ENCODE measurements at places on chromosomes 4 and X. TPM values are rescaled to one million over a fixed set of nuclear protein-coding genes. Genes with fewer than 3 reads are reported as not detected.

DNA sequence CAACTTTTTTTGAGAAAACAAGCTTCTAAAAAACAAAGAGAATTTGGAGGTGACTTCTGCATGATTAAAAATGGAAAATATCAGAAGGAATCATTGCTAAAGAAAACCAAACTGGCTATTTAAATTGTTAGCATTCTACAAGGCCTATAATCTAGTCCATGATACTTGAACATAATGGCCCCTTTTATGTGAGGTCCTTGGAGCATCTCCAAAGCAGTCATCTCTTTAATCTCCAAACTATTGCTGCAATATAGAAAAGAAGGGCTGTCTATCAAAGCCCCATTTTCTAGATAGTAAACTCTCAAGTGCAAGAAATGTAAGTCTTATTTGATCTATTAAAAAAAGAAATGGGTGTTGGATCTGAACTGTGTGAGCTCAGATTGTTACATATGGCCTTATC, 615.1 kb downstream of the CENPC start:
- H3K4me1 ChIP-seq = no peaks in the 10 kb centered on the region
- H3K27ac ChIP-seq = no peak overlapping the region
- no peak overlapping the region for H3K4me3 ChIP-seq
- H3K27me3 ChIP-seq = no peaks in the 10 kb centered on the region
- no peak for DNase-seq

DNA sequence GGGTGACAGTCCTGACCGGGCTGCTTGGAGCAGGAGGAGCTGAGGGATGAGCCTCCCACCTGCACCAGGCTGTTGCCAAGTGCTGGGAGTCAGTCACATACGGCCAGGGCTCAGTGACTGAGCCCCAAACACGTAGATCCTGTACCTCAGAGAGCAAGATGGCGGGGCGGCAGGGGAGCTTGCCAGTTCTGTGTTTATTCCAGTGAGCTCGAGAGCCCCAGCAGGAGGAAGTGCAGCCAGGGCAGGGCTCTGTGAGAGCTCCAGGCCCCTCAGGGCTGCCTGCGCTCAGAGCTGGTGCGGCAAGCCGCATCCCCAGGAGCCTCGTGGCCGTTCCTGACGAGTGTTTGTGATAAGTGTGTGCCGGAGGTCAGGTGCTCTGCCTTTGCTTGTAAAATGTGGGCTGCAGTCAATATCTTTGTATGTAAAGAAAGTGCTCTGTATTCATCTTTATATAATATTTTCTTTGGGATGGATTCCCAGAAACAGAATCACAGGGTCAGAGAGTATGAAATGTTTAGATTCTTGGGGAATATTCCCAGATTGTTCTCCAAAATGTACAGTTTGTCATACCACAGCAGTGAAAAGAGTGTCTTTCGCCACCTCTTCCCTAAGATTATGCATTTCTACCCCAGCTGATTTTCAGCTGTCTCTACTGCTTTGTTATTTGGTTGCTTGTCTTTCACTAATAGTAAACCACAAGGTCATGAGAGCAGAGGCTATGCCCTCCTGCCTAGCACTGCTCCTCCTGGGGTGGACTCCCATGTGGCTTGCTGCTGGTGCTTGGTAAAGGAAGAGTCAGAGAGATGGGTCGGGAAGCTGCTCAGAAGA, 50.3 kb downstream of the NELFA start:
- H3K27ac ChIP-seq = no peak overlapping the region
- H3K27me3 ChIP-seq = no peaks in the 10 kb centered on the region
- H3K4me3 ChIP-seq = no peak overlapping the region
- H3K36me3 ChIP-seq = peaks cover 74% of the 10 kb centered on the region
- no peak for DNase-seq

GRCh38 chrX:69093960-69094871, 71.0 kb downstream of the PJA1 start:
- H3K27ac ChIP-seq = no peak overlapping the region
- H3K4me3 ChIP-seq = no peak overlapping the region
- H3K27me3 ChIP-seq = no peaks in the 10 kb centered on the region
- DNase-seq = peak; percentile 49

GRCh38 chrX:47191331-47191730, 2.3 kb upstream of the UBA1 start:
- no peaks in the 10 kb centered on the region for H3K27me3 ChIP-seq
- H3K36me3 ChIP-seq = peaks cover 11% of the 10 kb centered on the region
- peak overlapping the region; percentile 84 for H3K4me3 ChIP-seq
- peaks cover 38% of the 10 kb centered on the region for H3K4me1 ChIP-seq
- peak overlapping the region; percentile 93 for H3K27ac ChIP-seq

Gene ENPP6
- 6.9 TPM for total RNA-seq

DNA sequence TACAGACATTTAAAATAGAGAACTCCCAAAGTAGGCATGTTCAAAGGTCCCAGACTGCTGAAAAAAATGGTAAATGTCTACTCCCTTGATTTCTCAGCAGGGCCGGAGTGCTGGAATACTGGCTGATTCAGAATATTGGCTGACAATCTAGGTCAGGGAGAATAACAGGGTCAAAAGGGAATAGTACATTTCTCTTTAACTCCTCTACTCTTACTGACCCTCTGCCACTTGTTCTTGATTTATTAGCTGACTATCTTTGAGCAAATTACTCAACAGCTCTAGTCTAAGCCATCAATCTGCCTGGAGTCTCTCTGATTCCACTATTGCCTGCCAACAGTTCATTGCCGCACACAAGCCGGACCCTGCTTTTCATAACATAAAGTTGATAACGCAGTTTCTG, 19.7 kb upstream of the NWD2 start:
- no peaks in the 10 kb centered on the region for H3K36me3 ChIP-seq
- H3K27ac ChIP-seq = no peak overlapping the region
- no peak overlapping the region for H3K4me3 ChIP-seq
- no peaks in the 10 kb centered on the region for H3K27me3 ChIP-seq

DNA sequence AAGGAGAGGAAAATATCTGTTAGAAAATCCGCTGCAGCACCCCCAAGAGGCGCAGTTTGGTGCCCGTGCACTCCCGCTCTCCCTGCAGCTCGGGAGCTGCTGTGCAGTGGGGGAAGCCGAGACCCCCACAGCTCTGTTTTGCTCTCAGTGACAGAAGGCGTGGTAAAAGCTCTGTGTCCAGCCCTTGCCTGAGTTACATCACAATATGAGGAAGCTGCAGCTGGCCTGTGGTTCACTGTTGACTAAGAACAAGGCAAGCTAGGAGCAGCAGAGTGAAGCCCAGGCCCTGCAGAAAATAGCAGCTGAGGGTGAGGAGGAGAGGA, 88.5 kb upstream of the ADRA2C start:
- H3K4me1 ChIP-seq = no peaks in the 10 kb centered on the region
- no peak for DNase-seq
- no peak overlapping the region for H3K4me3 ChIP-seq
- H3K27ac ChIP-seq = no peak overlapping the region
- no peaks in the 10 kb centered on the region for H3K27me3 ChIP-seq

DNA sequence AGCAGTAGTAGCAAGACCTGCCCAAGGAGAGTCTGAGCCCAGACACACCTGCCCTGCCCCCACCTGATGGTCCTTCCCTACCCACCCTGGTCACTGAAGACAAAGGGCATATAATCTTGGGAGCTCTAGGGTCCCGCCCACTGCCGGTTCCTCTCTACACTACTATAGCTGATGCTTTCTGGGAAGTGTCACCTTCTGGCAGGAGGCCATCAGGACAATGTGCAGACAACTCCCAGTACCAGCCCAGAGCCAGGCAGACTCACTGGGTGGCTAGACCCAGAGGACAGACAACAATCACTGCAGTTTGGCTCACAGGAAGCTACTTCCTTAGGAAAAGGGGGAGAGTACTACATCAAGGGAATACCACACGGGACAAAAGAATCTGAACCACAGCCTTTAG, 312.7 kb downstream of the SPRY1 start:
- H3K36me3 ChIP-seq = peaks cover 1% of the 10 kb centered on the region
- DNase-seq = no peak
- H3K4me1 ChIP-seq = peaks cover 2% of the 10 kb centered on the region
- H3K27ac ChIP-seq = no peak overlapping the region

Gene HTRA3
- not detected for total RNA-seq

Gene ARSJ
- total RNA-seq = not detected

GRCh38 chrX:97909245-97909644, 1025.5 kb downstream of the RPA4 start:
- H3K4me3 ChIP-seq = no peak overlapping the region
- no peak for DNase-seq
- no peaks in the 10 kb centered on the region for H3K36me3 ChIP-seq
- H3K27ac ChIP-seq = no peak overlapping the region
- H3K4me1 ChIP-seq = no peaks in the 10 kb centered on the region

DNA sequence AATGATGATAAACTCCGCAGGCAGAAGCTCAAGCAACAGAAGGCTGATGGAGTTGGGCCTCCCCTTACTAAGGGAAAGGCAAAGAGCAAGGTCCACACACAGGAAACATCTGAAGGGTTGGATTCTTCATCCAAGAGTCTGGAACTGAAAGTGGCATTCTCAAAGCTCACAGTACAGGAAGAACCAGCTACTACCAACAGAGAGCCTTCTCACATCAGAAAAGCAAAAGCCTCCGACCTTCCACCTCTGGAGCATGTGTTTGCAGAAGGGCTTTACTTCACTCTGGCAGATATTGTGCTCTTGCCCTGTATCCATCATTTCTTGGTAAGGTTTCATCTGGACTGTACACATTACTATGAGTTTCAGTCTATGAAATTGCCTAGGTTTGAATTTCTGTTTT, 10.6 kb downstream of the GSTCD start:
- H3K27ac ChIP-seq = no peak overlapping the region
- no peak overlapping the region for H3K4me3 ChIP-seq
- DNase-seq = no peak
- H3K36me3 ChIP-seq = peaks cover 3% of the 10 kb centered on the region
- H3K27me3 ChIP-seq = no peaks in the 10 kb centered on the region
- H3K4me1 ChIP-seq = peaks cover 2% of the 10 kb centered on the region

Gene RADX
- total RNA-seq = 10.2 TPM

- no peak for DNase-seq
- no peaks in the 10 kb centered on the region for H3K27me3 ChIP-seq
- H3K4me1 ChIP-seq = peaks cover 47% of the 10 kb centered on the region
- no peak overlapping the region for H3K4me3 ChIP-seq
Observed at GRCh38 chr4:6794189-6794588, 11.7 kb downstream of the KIAA0232 start.

Gene RHOXF1
- total RNA-seq = not detected
